Activated naive CD8-positive, alpha-beta T cell treated with anti-CD3 and anti-CD28 coated beads, Interleukin-2, amount 10 ng/mL, durations not matched to agents 7 days and 5 days (primary cell): ENCODE measurements at places on chromosomes 6 and 20. TPM values are rescaled to one million over a fixed set of nuclear protein-coding genes. Genes with fewer than 3 reads are reported as not detected.

- no peaks in the 10 kb centered on the region for H3K36me3 ChIP-seq
- H3K27me3 ChIP-seq, result peaks cover 60% of the 10 kb centered on the region
- H3K4me3 ChIP-seq, result no peak overlapping the region
- peaks cover 3% of the 10 kb centered on the region for H3K4me1 ChIP-seq
- no peak for DNase-seq
- H3K27ac ChIP-seq, result no peak overlapping the region
These were observed 60.8 kb downstream of the ERMARD start for GRCh38 chr6:169812257-169812644.

GRCh38 chr20:22866812-22867341 lies 168.2 kb upstream of the SSTR4 start:
- H3K4me3 ChIP-seq, result no peak overlapping the region
- DNase-seq, result no peak

The ANKEF1 gene
- total RNA-seq, result 8.1 TPM

The SMOC2 gene
- not detected for total RNA-seq

- no peaks in the 10 kb centered on the region for H3K4me1 ChIP-seq
- DNase-seq, result no peak
- H3K27me3 ChIP-seq, result peaks cover 18% of the 10 kb centered on the region
- no peaks in the 10 kb centered on the region for H3K36me3 ChIP-seq
These were observed 29.3 kb upstream of the CTAGE9 start for GRCh38 chr6:131740161-131740560.

GRCh38 chr20:59985864-59986263 lies 27.6 kb downstream of the CDH26 start:
- no peak overlapping the region for H3K4me3 ChIP-seq
- H3K27me3 ChIP-seq, result no peaks in the 10 kb centered on the region
- DNase-seq, result no peak
- H3K4me1 ChIP-seq, result peaks cover 7% of the 10 kb centered on the region
- no peaks in the 10 kb centered on the region for H3K36me3 ChIP-seq

DNA sequence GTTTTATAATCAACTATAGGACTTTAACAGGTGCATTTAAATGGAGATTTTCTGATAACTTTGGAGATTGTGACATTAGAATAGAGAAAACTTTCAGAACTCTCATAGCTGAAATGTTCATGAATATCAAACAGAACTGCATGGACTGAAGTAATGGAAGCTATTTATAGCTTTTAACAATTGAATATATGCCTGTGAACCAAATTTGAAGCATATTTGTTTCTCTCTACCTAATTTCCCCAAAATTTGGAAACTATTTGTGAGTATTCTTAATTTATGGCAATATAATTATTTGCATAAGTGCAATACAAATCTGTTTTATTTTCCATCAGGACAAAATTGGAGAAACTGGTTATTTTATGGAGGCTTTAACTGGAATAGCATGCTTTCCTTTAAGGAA lies 96.6 kb downstream of the PLG start:
- no peaks in the 10 kb centered on the region for H3K4me1 ChIP-seq
- no peak overlapping the region for H3K27ac ChIP-seq
- no peaks in the 10 kb centered on the region for H3K36me3 ChIP-seq
- H3K27me3 ChIP-seq, result no peaks in the 10 kb centered on the region
- DNase-seq, result no peak

The GNL1 gene
- 84.3 TPM for total RNA-seq

DNA sequence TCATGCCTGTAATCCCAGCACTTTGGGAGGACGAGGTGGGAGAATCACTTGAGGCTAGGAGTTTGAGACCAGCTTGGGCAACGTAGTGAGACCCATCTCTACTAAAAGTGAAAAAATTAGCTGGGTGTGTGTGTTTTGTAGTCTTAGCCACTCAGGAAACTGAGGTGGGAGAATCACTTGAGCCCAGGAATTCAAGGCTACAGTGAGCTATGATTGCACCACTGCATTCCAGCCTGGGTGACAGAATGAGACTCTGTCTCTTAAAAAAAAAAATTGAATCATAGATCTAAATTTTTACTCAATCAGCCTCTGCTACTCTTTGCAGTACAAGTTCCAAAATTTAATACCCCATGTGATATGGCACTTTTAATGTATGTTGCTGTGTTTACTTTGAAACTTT lies 121.6 kb downstream of the ARMC2 start:
- peaks cover 6% of the 10 kb centered on the region for H3K36me3 ChIP-seq
- no peaks in the 10 kb centered on the region for H3K27me3 ChIP-seq
- H3K4me3 ChIP-seq, result no peak overlapping the region
- no peak for DNase-seq
- H3K4me1 ChIP-seq, result peaks cover 21% of the 10 kb centered on the region

- no peaks in the 10 kb centered on the region for H3K36me3 ChIP-seq
- H3K27ac ChIP-seq, result no peak overlapping the region
- peaks cover 3% of the 10 kb centered on the region for H3K27me3 ChIP-seq
- no peak for DNase-seq
- no peaks in the 10 kb centered on the region for H3K4me1 ChIP-seq
These were observed 45.1 kb downstream of the BCAS1 start for GRCh38 chr20:54025251-54025771.

The KCNQ2 gene
- 0.37 TPM for total RNA-seq

DNA sequence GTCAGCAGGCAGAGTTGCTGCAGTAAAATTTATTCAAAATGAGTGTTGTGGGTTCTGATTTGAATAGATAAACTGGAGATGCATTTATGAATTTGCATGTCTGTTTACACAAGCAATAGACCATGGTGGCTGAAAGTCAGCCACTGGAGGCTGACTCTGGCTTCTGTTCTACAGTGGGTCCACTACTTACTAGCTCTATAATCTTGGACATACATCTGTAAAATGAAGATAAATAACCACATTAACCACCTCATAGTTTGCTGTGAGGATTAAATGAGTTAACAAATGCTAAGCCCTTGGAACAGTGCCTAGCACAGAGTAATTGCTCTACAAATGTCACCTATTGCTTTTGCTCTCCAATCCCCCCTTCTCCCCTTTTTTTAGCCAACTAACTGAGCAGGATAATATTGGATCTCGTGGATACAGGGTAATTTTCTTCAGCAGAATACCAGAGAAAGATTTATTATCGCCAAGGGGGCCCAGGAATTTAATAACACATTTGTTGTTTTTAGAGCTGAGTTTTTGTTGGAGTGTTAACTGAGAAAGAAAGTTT lies 1.4 kb upstream of the PM20D2 start:
- H3K36me3 ChIP-seq, result peaks cover 12% of the 10 kb centered on the region
- H3K27me3 ChIP-seq, result peaks cover 6% of the 10 kb centered on the region
- peaks cover 27% of the 10 kb centered on the region for H3K4me1 ChIP-seq
- DNase-seq, result no peak
- H3K27ac ChIP-seq, result peak overlapping the region; percentile 55
- no peak overlapping the region for H3K4me3 ChIP-seq

- H3K27me3 ChIP-seq, result peaks cover under 1% of the 10 kb centered on the region
- peaks cover 24% of the 10 kb centered on the region for H3K36me3 ChIP-seq
- DNase-seq, result no peak
- peak overlapping the region; percentile 69 for H3K4me3 ChIP-seq
- H3K4me1 ChIP-seq, result peaks cover 54% of the 10 kb centered on the region
These were observed 4.0 kb downstream of the MYLIP start for GRCh38 chr6:16132909-16133308.

DNA sequence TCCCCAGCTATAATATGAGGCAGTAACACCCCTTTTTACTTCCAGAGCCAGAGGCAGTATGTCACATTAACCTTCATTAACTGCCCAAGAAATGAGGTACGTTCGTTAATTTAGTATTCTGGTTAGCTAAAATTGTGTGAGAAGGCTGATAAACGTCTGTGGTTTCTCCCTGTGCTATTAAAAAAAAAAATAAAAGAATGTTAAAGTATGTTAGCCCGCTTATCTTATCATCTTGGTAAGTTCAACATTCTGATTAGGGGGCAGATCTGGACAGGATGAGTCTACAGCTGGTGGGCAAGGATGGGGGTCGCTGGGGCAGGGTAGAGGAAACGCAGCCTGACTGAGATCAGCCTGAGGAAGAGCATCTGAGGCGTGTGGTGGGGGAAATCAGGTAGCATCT lies 154.0 kb downstream of the PRL start:
- no peaks in the 10 kb centered on the region for H3K36me3 ChIP-seq
- H3K4me3 ChIP-seq, result no peak overlapping the region
- no peak overlapping the region for H3K27ac ChIP-seq
- H3K27me3 ChIP-seq, result peaks cover 34% of the 10 kb centered on the region
- peaks cover 16% of the 10 kb centered on the region for H3K4me1 ChIP-seq

The ACTL10 gene
- 4.9 TPM for total RNA-seq

GRCh38 chr6:85669735-85670194 lies 27.1 kb upstream of the SYNCRIP start:
- DNase-seq, result peak; percentile 45
- peak overlapping the region; percentile 63 for H3K4me3 ChIP-seq
- peaks cover 37% of the 10 kb centered on the region for H3K36me3 ChIP-seq
- H3K27ac ChIP-seq, result peak overlapping the region; percentile 90

GRCh38 chr6:95231416-95231815 lies 345.9 kb upstream of the MANEA start:
- H3K36me3 ChIP-seq, result no peaks in the 10 kb centered on the region
- H3K4me3 ChIP-seq, result no peak overlapping the region
- peaks cover 2% of the 10 kb centered on the region for H3K27me3 ChIP-seq
- H3K4me1 ChIP-seq, result no peaks in the 10 kb centered on the region

The CHRNA4 gene
- not detected for total RNA-seq

DNA sequence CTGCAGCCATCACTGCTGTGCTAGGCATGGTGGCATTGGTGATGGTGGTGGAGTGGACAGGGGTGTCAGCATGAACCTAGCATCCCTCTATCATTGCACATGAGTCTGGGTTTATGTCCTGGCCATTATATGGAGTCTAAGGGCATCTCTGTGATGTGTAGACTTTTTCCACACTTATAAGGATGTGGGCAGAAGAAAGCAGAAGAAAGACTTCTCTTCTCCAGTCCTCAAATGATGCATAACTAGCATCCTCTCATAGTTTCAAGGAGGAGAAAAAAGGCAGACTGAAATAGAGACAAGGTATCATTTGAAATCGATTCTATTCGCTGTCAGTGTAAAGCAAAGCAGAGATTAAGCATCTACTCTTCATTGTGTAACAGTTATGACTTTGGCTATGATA lies 140.0 kb upstream of the ATXN1 start:
- H3K36me3 ChIP-seq, result no peaks in the 10 kb centered on the region
- no peaks in the 10 kb centered on the region for H3K4me1 ChIP-seq
- H3K27ac ChIP-seq, result no peak overlapping the region

The BPIFB4 gene
- total RNA-seq, result not detected

The OOEP gene
- total RNA-seq, result 1.1 TPM

DNA sequence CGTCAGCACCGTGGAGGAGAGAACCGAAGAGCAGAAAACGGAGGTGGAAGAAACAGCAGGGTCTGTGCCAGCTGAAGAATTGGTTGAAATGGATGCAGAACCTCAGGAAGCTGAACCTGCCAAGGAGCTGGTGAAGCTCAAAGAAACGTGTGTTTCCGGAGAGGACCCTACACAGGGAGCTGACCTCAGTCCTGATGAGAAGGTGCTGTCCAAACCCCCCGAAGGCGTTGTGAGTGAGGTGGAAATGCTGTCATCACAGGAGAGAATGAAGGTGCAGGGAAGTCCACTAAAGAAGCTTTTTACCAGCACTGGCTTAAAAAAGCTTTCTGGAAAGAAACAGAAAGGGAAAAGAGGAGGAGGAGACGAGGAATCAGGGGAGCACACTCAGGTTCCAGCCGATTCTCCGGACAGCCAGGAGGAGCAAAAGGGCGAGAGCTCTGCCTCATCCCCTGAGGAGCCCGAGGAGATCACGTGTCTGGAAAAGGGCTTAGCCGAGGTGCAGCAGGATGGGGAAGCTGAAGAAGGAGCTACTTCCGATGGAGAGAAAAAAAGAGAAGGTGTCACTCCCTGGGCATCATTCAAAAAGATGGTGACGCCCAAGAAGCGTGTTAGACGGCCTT lies 41.6 kb downstream of the ZBTB2 start:
- no peak overlapping the region for H3K27ac ChIP-seq
- H3K36me3 ChIP-seq, result no peaks in the 10 kb centered on the region
- peaks cover 3% of the 10 kb centered on the region for H3K27me3 ChIP-seq
- H3K4me1 ChIP-seq, result no peaks in the 10 kb centered on the region

DNA sequence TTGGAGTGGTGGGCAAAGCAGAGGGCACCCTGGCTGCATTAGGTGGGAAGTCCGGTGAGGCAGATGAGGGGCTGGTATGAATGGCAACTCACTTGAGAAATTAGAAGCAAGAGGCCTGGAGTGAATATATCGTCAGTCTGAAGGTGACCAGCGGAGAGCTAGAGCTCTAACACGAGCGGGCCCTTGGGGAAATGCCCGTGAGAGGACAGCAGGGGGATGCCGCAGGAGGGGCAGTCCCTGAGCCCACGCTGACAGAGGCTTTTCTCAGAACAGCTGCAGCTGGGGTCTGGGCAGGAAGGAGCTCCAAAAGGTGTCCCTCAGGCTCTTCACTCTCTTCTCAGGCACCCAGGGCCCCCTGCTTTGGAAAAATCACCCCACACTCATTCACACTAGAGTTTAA lies 32.0 kb upstream of the CD93 start:
- H3K4me1 ChIP-seq, result no peaks in the 10 kb centered on the region
- no peak overlapping the region for H3K27ac ChIP-seq
- DNase-seq, result no peak
- no peaks in the 10 kb centered on the region for H3K36me3 ChIP-seq

DNA sequence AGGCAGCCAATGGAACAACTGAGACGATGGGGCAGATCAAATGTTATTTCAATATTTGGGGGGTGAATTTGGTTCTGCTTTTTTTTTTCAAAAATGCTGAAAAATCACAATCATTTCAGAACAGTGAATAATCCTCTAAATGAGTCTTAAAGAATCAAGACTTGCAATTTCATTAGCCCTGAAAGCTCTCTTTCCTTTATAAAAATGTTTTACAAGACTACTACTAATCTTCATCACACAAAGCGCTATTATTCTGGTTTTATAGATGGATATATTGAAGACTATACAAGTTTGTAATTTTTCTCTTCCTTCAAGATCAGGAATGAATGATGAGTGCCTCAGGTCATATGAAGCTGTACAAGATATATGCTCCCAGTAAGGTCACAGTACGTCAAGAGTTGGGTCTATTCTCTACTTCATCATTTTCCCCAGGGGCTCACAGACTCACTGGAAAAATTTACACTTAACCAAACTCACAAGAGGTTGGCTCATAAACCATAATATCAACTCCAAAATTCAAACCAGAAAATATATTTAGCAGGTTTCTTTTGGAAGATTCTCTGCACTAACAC lies 19.5 kb downstream of the RNF24 start:
- H3K4me1 ChIP-seq, result peaks cover 33% of the 10 kb centered on the region
- H3K27me3 ChIP-seq, result no peaks in the 10 kb centered on the region
- H3K36me3 ChIP-seq, result peaks cover 13% of the 10 kb centered on the region
- H3K4me3 ChIP-seq, result no peak overlapping the region
- DNase-seq, result no peak

The PTCRA gene
- not detected for total RNA-seq

DNA sequence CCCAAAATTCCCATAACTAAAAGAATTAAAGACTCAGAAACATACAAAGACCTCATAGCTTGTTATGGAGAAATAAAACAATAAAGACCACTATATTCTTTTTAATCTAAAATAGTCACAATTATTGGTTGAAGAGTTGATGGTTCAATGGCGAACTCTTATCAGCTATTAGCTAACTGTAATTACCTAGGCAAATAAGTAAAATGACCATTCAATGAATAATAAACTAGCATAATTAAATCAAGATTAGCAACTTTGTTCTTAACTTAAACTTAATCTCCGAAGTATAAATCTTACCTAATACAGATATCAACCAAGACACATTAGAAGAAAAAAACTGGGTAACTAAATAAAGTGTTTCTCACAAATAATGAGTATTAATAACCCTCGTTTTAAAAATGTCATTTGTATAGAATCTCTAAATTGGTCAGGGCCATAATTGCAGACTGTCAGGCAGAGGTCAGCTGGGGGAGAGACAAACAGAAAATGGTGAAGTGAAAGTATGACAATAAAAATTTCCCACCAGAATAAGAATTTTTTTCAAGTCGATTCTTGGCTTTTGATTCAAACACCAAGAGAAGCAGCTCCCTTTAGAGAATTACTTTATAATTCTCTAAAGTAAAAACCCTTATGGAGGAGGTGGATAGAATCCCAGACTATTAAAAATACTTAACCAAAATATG lies 1.7 kb downstream of the FKBP5 start:
- no peaks in the 10 kb centered on the region for H3K27me3 ChIP-seq
- H3K4me3 ChIP-seq, result peak overlapping the region; percentile 100
- peaks cover 16% of the 10 kb centered on the region for H3K4me1 ChIP-seq
